Chondrocyte (in vitro differentiated cells): ENCODE measurements at places on chromosomes 13 and 19. TPM values are rescaled to one million over a fixed set of nuclear protein-coding genes. Genes with fewer than 3 reads are reported as not detected.
A peak's percentile ranks its signal among the peaks of the same experiment; 100 is the strongest.

Gene ZNF557
- 8.1 to 11.6 TPM (median 8.2 TPM) in 3 replicates for total RNA-seq

Gene ZNF442
- 2.6 to 3.4 TPM (median 3.3 TPM) in 3 replicates for total RNA-seq

Gene ZNF701
- total RNA-seq: 10.9 to 15.2 TPM (median 11.3 TPM) in 3 replicates

Gene ZNF677
- total RNA-seq: 21.2 to 28.9 TPM (median 21.5 TPM) in 3 replicates

Gene TGFBR3L
- total RNA-seq: 8.1 to 11.6 TPM (median 11.2 TPM) in 3 replicates

Gene KLK2
- not detected in 3 replicates for total RNA-seq

Gene ATP4A
- not detected in 3 replicates for total RNA-seq

Gene MISP
- total RNA-seq: 1.5 to 2.2 TPM (median 1.6 TPM) in 3 replicates

Gene MBNL2
- 40.1 to 65.1 TPM (median 41.3 TPM) in 3 replicates for total RNA-seq

Gene KLF5
- total RNA-seq: 7.0 to 8.4 TPM (median 7.9 TPM) in 3 replicates

Gene ZNF880
- 3.2 to 5.1 TPM (median 4.8 TPM) in 3 replicates for total RNA-seq

Gene ELAVL3
- total RNA-seq: 0.07 TPM in 1 of 3 replicates, not detected in the others

Gene ZNF66
- 1.3 to 6.1 TPM (median 3.2 TPM) in 3 replicates for total RNA-seq

GRCh38 chr19:11053817-11054195 is 35.5 kb upstream of the LDLR start:
- DNase-seq: no peak

DNA sequence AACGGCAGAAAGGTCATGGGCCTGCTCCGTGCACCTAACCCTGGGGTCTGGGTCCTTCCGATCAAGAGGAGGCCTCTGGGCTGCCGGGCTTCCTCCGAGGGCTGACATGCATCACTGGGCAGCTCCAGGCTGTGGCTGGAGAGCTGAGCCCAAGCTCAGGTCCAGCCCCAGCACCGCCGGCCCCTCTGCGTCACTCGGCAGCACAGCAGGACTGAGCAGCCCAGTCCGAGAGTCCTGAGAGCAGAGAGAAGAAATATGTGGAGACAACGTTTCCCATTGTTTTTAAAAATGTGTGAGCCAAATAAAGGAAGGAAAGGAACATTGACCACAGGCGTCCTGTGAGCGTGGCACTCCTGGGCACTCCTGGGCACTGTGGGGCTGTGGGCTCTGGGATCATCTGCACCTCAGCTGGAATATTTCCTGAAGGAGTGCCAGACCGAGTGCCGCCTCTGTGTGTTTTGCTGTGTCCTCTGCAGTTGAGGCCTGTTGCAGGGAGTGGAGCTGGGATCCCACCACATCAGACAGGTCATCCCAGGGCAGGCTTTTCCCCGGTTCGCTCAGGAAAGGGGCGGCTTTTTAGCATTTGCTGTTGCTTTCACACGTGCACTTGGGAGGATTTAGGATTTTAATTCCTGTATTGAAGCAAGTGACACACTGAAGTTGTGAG is 37.8 kb upstream of the TFDP1 start:
- peak; percentile 74 for DNase-seq

GRCh38 chr19:19914596-19914995 is 13.8 kb downstream of the ZNF93 start:
- no peak for DNase-seq

GRCh38 chr13:75621147-75621546 is 15.0 kb upstream of the LMO7 start:
- DNase-seq: no peak

DNA sequence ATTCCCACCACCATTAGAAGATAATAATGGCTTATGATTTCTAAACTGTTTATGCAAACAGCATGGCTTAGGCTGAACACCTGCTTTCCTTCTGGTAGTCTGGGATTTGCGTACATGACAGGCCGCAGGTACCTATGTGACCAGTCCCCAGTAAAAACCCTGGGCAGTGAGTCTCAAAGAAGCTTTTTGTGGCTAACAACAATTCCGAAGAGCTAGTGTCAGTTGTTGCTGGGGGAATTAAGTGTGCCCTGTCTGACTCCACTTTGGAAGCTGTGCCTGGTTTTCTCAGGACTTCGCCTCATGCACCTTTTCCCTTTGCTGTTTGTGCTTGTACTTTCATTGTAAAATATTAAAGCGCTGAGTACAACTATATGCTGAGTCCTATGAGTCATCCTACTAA is 250.2 kb upstream of the MIR17HG start:
- no peak for DNase-seq

GRCh38 chr19:13012690-13013608 is 17.7 kb downstream of the NFIX start:
- no peak for DNase-seq

GRCh38 chr19:5926641-5927440 is 12.8 kb downstream of the CAPS start:
- DNase-seq: no peak

GRCh38 chr13:24141333-24141910 is 19.1 kb upstream of the SPATA13 start:
- DNase-seq: no peak

- no peak for DNase-seq
These were observed 346.0 kb upstream of the ATXN8OS start for GRCh38 chr13:69761581-69761980.

- DNase-seq: no peak
These were observed 1.7 kb downstream of the CNMD start for GRCh38 chr13:52737965-52738364.

- DNase-seq: no peak
These were observed 44.4 kb upstream of the NPAS1 start for GRCh38 chr19:46975011-46975924.

DNA sequence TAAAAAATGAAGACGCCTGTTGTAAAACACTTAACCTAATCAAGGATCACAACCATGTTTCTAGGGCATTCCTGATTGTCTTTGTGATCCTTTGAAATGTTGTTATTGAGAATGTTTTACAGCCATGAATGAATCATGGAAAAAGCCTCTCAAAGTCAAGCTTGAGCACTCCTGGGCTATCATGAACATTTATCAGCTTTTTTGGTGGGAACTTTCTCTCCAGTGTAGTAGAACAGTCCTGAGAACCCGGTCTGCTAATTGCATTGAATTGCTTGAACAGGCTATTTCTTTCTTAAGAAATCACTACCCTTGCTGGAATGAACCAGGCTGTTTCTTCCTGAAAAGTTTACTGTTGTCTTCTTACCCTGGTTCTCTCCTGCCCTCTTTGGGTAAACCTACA is 516.5 kb downstream of the FGF9 start:
- DNase-seq: no peak

DNA sequence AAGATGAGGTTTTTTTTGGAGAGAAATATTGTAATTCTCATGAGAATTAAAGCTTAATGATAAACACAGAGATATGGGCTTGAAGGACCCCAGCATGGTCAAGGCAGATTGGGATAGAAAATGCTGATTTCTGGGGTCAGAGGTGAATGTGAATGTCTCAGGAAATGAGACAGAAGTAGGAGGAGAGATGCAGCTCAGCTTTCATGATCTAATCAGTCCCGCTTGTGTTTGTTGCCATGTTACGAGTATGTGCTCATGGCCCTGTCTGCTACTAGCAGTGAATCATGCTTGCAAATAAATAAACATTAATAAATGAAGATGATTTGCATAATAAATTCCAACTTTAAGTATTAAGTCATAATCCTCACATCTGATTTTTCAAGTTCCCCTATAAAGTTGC is 23.0 kb upstream of the NDFIP2 start:
- DNase-seq: no peak

DNA sequence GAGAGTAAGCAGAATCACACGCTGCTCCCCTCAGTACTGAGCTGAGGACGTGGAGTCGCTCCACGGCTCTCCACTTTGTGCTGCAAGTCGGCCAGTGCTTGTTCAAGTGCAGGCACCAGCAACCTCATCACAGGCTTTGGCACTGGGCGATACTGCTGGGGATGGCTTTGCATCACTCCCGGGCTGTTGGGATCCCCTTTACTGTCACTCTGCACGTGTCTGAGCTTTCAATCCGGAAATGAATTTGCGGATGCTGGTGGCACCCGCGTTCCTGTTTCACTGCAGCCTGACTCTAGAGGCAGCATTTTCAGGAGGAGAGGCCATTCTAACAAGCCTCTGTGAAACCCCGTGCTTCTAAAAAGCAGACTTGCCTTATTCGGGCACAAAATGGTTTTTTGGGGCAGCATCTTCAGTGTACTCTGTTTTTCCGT is 19.1 kb downstream of the SMARCA4 start:
- DNase-seq: no peak

DNA sequence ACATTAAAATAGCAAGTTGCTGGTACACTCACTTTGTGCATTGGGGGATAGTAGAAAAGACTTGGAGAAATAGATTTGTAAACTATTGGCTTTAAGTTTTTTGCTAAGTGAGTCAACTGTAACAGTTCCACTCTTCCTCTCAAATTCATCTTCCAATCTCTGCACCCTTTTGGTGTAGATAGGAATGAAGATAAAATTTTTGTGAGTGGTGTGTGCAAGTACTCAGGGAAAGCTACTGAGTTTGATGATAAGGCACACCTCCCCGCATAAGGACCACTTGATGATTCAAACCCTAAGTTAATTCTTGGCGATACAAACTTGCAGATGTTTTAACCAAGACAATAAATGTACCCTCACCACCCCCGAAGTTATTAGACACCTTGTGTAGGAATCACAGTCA is 168.3 kb upstream of the SLITRK1 start:
- DNase-seq: no peak

GRCh38 chr13:66748712-66749111 is 481.4 kb downstream of the PCDH9 start:
- DNase-seq: no peak

- no peak for DNase-seq
These were observed 147.3 kb upstream of the GPC6 start for GRCh38 chr13:93079294-93079693.

DNA sequence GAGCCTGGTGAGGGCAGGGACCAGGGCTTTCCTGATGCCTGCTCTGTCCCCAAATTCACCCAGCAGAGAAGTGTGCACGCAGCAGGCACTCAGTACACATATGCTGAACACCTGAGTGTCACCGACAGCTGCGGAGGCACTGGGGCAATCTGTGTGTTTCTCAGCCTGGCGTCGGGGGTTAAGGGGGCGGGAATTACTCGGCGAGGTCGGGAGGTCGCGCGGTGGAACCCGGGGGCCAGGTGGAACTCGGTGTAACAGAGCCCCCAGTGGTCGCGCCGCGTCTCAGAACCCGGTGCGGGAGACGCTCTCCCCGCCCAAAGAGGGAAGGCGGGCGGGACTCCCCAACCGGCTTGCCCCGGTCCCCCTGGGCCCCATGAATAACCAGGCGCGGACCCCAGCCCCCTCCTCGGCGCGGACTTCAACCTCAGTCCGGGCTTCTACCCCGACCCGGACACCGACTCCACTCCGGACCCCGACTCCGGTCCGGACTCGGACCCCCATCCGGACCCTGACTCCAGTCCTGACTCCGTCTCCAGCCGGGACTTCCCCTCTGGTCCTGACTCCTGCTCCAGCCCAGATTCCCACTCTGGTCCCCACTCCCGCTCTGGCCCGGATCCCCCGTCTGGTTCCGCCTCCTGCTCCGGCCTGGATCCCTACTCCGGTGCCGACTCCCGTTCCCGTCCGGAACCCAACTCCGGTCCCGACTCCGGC is at the start of gene SELENOV:
Gene SELENOV, plus strand, starts transcription at position 300 of the 711 bp plus-strand sequence. Its CDS starts 74 bp downstream, at position 374.
- peak; percentile 54 for DNase-seq

- no peak for DNase-seq
These were observed 97.6 kb upstream of the SLITRK6 start for GRCh38 chr13:85896516-85897450.

GRCh38 chr19:28377077-28377476 is 835.9 kb downstream of the UQCRFS1 start:
- no peak for DNase-seq

- DNase-seq: no peak
These were observed 755.6 kb upstream of the MIR17HG start for GRCh38 chr13:90591927-90592268.

DNA sequence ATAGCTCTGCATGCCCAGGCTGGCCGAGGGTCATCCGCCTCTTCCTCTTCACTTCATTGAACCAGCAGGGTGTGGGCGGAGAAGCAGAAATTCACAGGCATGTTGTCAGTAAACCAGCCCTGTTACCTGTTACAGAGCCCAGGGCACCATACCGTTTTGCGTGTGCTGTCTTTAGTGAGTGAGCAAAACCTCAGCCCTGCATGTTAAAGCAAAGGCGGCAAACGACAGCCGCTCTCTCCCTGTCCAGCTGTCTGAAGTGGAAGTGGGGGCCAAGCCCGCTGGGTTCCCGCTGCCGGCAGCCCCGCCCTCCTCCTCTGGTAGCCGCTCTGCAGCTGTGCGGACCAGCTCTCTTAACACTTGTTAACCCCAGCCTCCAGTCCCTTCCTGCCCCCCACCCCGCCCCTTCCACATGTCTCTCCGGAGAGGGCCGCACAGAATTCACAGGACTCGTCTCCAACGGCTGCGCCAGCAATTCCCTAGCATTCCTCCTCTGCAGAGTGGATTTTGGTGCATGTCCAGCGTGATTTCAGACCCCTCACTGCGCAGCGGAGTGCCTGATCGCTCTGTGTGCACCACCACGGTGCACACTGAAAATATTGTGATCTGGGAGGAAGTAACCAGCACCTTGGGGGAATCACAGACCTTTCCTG is 12.7 kb downstream of the KLHL26 start:
- DNase-seq: no peak

GRCh38 chr13:105008604-105009003 is 1526.9 kb downstream of the EFNB2 start:
- no peak for DNase-seq

GRCh38 chr13:46796515-46797474 is at the start of gene ESD:
ESD (minus strand) TSS chr13:46797161; CDS start chr13:46791413, 5,748 bp downstream.
- peak; percentile 96 for DNase-seq
